ENCODE measurements at places on chromosomes 11 and 22.

DNA sequence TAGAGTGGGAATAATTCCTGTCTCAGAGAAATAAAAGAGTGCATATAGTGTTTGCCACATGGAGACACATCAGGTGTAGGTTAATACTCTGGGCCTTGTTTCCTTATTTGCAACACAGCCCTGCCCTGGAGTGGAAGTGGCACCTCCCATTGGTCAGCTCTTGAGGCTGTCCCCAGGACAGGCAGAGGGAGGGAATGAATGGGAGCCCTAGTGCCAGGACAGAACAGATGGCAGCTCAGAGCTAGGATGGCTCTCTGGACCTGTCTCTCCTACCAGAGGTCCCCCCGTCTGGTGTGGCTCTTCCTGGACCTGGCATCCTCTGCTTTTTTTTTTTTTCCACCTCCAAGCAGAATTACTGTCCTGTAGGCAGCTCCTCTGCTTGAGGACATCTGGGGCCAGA, 35.6 kb downstream of the LIMK2 start:
- no peak for DNase-seq

DNA sequence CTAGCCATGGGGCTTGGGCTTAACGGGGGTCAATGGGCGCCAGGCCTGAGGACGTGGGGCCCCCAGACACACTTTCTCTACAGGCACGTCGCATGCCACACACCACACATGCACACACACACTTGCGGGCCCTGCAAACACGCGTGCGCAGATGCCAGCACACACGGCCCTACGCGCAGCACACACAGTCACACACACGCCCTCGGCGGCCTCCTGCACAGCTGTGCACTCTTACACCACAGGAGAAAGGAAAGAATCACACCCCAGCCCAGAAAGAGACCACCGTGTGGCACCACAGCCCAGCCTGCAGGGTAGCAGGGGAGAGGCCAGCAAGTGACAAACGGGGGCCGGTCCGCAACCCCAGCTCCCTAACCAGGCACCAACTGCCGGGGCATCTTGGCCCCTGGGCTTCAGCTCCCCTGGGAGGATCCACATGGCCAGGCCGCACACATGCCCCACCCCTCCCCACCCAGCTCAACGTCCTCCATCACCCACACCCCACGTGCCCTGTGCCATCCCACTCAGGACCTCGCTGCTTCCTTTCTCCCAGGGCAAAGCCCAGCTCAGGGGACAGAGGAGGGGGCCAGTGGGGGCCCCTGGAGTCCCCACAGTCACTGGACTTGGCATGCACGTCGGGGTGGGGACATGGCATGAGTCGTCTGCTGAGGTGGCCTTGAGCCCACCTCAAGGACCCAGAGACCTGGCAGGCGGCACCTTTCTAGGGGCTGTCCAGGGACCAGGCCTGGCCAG, 26.3 kb upstream of the TH start:
- no peak for DNase-seq

DNA sequence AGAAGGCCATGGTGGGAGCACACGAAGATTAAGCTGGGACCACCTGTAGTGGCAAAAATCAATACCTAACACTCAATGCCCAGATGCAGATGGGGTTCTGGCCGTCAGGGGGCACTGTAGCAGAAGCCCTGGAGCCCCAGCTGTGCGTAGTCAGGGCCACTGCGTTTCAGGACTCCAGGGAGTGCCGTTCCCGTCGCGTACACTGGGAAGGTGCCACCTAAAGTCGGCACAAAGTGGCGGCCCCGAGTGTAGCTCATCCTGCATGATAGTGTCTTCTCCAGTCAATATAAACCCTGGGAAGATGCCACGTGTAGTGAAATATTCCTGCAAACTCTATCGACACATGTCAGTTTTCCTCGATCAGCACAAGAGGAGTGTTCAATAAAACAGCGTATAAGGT, 123.8 kb upstream of the NTM start:
- no peak for DNase-seq

DNA sequence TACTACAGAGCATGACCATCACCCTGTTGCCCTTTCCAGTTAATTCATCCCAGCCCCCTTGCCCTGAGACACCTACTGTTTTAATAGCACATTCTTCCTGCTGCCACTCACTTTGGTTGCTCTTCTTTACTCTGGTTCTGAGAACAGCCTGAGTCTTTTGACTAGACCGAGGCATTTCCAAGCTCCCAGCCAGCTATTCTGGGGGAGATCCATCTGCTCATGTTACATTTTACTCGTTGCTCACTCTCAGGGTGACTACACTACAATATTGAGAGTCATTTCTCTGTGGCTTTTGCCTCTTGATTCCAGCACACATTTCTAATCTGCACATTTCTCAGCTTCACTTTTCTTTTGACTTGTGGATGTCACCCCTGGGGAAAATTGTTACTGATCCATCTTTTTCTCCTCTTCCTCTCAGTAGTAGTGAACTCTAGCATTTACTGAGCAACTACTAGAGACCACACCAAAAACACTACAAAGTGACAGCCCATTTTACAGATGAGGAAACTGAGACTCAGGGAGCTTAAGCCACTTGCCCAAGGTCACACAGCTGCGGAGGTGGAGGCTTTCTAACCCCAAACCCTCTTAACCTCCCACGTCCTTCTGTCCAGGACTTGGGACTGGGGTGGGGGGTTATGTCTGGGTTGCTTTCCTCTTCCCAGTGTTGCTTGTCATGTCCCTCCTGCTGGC, 117.8 kb downstream of the C11orf91 start:
- DNase-seq, result no peak

GRCh38 chr11:62905296-62905695, 15.9 kb downstream of the CHRM1 start:
- no peak for DNase-seq

DNA sequence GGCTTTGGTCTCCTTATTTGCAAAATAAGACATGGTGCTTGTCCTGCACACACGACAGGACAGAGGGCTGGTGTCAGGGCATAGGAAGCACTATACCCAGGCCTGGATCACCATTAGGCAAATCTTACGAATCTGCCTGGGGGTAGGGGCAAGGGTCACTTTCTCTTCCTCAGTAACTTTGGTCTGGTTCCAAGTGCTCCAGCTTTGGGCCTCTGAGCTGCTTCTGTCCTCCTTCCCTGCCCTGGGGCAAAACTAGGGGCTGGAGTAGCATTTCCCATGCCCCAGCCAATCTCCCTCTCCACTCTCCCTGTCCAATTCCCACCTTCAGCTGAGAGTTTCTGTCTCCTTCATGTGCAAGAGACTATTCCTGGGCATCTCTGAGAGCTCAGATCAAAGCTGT, 123.7 kb upstream of the NECTIN1 start:
- no peak for DNase-seq

- no peak for DNase-seq
Observed at GRCh38 chr22:49094151-49094550, 733.5 kb downstream of the BRD1 start.

DNA sequence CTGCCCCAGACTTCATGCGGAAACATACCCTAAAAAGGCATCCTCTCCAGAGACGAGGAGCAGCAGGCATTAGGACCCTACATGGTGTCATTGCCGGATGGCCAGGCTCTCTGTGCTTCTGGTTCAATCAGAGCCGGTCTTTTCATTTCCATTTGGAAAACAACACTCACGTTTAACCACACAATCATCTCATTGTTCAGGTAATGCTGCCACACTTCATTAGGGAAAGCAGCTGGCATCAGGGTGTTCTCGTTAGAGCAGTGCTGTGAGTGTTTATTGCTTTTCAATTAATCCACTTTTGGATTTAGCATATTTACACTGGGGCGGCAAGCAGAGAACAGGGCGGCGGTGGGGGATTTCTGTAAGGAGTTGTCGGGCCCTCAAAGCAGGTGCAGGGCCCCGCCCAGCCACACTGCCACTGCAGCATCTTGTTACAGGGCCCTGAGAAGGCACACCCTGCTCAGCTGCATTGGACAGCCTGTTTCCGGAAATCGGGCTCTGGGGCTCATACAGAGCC, 338.6 kb downstream of the SHANK2 start:
- DNase-seq, result no peak

DNA sequence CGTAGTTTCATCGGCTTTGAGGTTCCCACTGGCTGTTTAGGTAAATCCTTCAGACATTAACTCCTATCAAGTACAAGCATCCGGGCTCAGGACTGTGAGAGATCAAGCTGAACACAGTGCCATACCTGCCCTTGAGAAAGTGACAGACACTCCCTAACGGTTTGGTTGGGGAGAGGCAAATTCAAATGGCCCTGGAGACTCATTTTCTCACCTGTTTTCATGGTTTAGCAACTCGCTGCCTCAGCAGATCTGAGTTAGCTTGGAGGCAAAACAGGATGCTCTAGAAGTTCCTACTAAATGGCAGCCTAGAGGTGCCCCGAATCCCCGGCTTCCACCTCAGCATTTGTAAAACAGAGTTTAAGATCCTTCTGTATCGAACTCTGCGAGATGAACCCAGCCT, 3.6 kb upstream of the FBXO3 start:
- peak; percentile 46 for DNase-seq

Data from CD4-positive, alpha-beta T cell treated with Interleukin-1 beta for 1 hour (primary cell).